ENCODE measurements at places on chromosomes 2 and 18. TPM values are rescaled to one million over a fixed set of nuclear protein-coding genes. Genes with fewer than 3 reads are reported as not detected.

Gene SAG
- total RNA-seq = not detected

DNA sequence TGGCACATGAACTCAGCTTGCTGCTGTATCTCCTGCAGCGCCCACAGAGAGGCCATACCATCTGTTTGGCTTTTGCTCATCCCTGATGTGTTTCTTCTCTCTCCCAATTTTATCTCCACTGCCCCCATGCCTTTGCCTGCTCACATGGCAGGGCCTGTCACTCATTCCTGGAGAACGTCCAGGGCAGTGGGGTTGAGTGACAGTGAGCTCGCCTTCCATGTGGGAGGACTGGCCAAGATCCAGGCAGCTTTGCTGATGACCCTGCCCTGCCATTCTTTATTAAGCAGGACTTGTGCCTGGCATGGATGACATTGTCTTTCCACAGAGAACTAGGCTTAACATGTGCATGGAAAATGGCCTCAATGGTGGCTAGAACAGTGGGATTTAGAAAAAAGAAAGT, 230.5 kb upstream of the THSD7B start:
- DNase-seq = peak; percentile 81

DNA sequence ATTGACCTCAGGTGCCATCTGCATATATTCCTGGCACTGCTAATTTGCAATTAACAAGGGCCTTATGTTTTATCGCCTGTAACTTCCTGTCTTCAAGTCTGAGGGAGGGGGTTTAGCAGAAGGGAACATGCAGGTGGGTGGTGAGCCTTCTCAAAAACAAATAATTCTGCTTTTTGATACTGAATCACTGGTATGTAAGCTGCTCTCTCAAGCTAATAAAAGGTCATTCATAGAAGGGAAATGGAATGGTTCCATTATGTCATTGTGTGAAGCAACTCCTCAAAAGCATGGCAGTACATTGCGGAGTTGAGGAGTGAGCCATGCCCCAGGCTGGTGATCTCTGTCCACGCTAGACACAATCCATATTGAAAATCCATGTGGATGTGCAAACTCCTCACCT, 414.8 kb upstream of the ID2 start:
- no peak for DNase-seq

GRCh38 chr18:39655341-39655740, 2089.7 kb upstream of the CELF4 start:
- no peak for DNase-seq

GRCh38 chr18:79519751-79520477, 124.2 kb downstream of the NFATC1 start:
- DNase-seq = peak; percentile 69

GRCh38 chr2:20992201-20992711, 51.6 kb downstream of the APOB start:
- peak; percentile 58 for DNase-seq

DNA sequence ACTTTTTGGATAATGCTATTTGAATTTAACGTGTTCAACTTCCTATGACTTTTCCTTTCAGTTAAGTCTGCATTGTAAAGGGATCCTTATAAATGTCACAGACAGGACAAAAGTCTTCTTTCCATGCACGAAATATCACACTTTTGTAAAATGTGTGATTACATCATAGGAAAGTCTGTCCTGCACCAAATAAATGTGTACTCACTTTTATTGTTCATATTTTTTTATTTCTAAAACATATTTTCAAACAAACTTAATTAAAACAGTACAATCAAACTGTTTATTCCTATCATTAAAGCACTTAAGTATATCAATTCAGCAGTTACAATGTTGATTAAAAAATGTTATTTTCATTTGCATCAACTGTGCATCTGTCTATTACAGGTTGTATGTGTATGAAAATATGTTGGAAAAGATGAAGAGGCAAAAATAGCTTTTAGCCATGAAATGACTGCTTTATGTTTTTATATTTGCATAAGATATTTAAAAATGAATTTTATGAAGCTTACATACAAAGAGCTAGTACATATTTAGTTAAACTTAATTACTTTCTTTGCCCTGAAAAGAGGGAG, 105.6 kb downstream of the CSRNP3 start:
- no peak for DNase-seq

GRCh38 chr2:228624733-228625132, 443.2 kb upstream of the SPHKAP start:
- no peak for DNase-seq

Gene PRKAG3
- total RNA-seq = 0.13 TPM

- DNase-seq = no peak
These were observed 217.5 kb downstream of the GPD2 start for GRCh38 chr2:156653675-156654074.

- DNase-seq = no peak
These were observed 47.8 kb downstream of the PHLPP1 start for GRCh38 chr18:62763101-62763521.

Gene BCL2
- total RNA-seq = 25.9 TPM

GRCh38 chr2:232466221-232466620, 10.3 kb downstream of the ALPI start:
- DNase-seq = no peak

Gene ABCG8
- not detected for total RNA-seq

Gene GAREM1
- 10.0 TPM for total RNA-seq

GRCh38 chr18:21930177-21930576, 189.6 kb downstream of the MIB1 start:
- DNase-seq = no peak

DNA sequence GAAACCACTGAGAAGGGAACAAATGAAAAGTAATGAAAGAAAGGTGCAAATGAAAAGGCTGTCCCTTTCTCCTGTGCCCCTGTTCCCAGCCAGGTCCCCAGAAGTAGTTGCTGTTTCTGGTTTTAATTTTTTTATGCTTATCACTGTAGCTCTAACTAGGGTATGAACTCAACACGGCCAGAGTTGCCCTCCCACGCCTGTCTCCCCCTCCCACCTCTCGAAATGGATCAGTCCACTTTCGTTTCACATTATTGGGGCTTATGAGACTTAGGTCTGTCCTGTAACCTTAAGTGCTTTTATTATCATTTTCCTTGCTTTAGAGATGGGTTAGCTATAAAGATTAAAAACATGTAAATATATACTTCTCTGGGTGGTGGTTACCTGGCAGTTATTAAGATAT, 8.6 kb downstream of the RBFA start:
- DNase-seq = no peak

DNA sequence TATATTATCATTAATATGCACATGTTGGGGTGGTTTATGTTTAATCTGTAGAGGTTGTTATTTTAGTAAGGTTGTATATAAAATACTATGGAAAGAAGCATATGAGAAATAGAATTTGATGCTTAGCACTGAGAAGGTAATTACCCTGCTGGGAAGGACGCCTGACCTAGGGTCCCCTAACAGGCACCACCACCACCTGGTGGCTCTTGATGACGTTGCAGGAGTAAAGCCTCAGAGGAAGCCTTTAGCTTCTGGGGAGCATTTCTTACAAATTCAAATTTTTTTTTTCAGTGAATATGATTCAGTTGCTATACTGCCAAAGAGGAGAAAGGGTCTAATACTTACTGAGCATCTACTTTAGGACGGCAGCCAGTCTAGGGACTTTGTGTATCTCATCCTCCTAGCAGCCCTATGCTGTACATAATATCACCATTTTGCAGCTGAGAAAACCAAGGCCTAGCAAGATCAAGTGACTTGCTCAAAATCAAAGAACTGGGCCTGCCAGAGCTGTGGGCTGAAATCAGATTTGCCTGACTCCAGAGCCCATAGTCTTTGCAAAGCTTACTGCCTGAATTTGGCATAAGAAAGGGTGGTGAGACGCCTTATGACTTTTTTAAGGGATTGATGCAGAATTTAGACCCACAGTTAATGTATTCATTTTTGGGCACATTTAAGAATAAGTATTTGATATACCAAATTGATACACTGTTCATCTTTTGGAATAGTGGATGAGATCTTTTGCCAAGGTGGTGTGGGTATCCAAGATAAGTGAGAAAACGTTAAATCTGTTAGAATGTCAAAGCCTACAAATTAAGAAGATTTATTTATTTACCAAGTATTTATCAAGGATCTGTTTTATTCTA, 78.8 kb upstream of the GAREM1 start:
- no peak for DNase-seq

GRCh38 chr2:156986339-156986988, 271.0 kb upstream of the GALNT5 start:
- DNase-seq = no peak

Gene RESP18
- not detected for total RNA-seq

- no peak for DNase-seq
These were observed 2.6 kb downstream of the MAIP1 start for GRCh38 chr2:199958014-199958413.

GRCh38 chr2:240557808-240558207, at the start of gene ANKMY1:
TSS of gene ANKMY1 (minus strand) at chr2:240557988. CDS start at chr2:240557335, 653 bp downstream.
- DNase-seq = peak; percentile 80

DNA sequence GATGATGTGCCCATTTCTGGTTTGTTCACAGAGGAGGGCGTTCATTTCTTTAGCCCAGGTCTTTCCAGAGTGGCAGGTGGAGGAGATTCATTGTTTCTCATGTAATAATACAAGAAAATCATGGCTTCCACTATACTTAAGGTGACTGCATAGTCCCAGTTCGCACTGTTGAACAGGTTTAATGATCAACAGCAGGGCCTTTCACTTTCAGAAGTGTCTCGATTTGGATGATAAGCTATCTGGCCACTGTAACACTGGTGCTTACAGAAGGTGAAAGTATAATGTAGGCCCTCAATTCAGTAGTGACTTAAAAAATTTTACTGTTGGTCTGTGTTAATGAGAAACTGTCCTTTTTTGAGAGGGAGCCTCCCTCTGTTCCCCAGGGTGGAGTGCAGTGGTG, 1.4 kb downstream of the RMC1 start:
- no peak for DNase-seq

Gene CAPN14
- 0.16 TPM for total RNA-seq

Gene GRB14
- total RNA-seq = 2.2 TPM

DNA sequence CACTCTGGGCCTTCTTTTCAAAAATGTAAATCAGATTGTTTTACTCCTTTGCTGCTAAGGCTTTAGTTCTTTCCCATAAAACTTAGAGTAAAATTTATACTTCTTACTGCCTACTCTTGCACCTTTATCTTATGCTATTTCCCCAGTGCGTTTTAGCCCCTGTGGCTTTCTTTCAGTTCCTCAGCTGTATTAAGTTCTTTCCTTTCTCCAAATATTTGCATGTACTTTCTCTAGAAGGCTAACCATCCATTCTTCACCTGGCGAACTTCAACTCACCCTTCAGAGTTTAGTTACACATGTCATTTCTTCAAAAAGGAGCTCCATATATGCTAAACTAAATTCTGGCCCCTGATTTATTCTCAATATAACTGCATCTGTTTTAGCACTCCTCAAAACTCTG, 160.7 kb downstream of the FSHR start:
- no peak for DNase-seq

GRCh38 chr2:235113854-235114253, 162.0 kb downstream of the SH3BP4 start:
- DNase-seq = no peak

Gene GREB1L
- 16.2 TPM for total RNA-seq

Gene ATP5F1A
- total RNA-seq = 1,569 TPM

Gene TBC1D8
- 52.3 TPM for total RNA-seq

DNA sequence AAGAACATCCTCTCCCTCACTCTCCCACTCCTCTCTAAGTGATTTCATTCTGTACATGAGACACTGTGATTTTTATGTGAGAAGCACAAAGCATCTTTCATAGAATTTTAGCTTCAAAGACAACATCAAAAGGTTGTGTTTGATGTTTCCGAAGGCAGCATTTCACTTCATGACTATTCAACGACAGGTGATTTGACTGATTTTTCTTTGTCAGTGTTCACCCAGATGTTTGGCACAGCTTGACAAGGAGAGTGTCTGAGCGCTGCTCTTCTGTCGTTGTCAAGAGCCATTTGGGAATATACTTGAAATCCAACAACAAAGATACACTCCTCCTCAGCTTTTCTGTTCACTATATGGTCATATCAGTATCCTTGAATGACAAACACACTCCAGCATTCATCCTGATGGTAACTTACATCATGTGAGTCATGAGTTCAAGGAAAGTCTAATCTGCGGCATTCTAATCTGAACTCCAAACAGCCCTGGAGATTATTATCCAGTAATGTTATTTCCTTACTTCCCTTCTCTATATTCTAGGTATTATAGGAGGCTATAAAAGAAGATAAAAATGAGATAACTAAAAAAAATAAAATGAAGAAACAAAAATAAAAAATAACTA, 45.9 kb upstream of the ST6GAL2 start:
- no peak for DNase-seq

Gene FAM228A
- 0.35 TPM for total RNA-seq

DNA sequence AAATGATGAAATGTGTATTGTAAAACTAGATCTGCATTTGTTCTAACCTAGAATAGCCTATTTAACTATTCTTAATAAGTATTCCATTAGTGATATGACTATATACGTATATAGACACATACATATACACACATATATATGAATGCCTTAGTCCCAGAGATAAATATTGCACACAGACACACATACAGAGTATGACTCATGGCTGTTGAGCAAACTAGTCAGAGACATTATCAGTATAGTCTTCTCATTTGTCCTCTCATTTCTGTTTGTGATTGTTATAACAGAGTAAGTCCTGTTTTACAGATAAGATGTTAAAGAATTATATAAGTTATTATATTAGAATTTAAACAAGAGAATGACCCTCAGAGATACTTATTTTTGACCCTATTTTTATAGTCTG, 202.5 kb downstream of the CCDC102B start:
- no peak for DNase-seq

Gene RAB6C
- not detected for total RNA-seq

DNA sequence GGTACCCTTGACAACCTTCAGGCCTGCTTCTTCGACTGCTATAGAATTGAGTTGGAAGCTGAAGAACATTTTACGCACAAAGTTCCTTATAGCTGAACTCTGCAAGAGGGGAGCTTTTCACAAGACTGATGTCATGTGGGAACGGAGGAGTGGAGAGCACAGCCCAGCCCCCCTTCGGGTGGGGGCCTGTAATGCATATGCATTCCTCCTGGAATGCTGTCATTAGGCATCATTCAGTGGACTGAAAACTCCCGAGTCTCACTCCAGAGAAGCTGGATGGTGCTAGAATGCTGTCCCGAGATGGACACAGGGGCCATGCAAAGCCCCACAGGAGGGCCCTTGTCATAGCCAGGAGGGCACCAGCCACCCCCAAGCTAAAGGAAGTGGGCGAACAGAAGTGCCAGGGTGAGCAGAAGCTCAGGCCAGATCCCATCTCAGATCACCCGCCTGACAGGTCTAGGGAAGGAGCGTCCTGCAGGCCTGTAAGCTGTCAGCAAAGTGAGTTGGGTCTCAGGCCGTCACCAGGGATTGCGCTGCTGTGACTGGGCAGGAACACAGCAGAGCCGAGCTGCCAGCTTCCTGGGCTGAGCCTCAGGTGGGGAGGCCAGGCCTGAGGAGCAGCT, 43.8 kb upstream of the RBM44 start:
- no peak for DNase-seq

Gene RBM44
- total RNA-seq = 0.81 TPM

- no peak for DNase-seq
These were observed 512.9 kb upstream of the ACVR2A start for GRCh38 chr2:147331790-147332419.

- no peak for DNase-seq
These were observed 171.0 kb upstream of the SIX3 start for GRCh38 chr2:44770221-44771195.

DNA sequence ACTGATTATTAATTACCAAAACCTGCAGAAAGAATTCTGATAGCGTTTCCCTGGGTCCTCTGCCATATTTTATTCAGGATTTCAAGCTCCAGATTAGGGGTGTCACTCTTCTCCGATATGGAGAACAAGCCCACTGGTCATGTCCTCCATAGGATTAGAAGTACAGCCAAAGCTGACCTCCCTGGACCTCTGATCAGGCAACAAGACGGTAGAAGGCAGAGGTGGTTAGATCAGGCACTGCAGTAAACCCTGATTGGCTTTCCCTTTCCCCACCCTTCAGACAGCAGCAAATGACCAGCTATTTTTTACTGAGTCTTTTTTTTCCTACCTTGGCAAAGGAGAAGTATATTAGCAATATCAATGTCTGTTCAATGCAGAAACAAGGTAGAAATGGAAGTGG, 37.7 kb downstream of the SPC25 start:
- DNase-seq = no peak
